SW480 (cell line): ENCODE measurements at places on chromosomes 2 and 18.

DNA sequence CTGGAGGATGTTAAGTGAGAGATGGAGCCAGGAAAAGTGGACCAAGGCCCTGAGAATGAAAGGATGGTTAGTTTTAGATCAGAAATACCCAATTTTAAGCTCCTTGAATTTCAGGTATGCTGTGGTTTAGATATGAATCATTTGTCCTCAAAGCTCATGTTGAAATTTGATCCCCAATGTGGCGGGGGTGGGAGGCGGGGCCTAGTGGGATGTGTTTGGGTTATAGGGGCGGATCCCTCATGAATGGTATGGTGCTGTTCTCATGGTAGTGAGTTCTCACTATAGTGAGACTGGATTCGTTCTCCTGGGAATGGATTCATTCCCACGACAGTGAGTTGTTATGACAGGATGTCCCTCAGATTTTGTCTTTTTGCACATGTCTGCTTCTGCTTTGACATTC is 11.4 kb downstream of the MYO5B start:
- peak; percentile 72 for DNase-seq

GRCh38 chr2:234994438-234995321 is 42.9 kb downstream of the SH3BP4 start:
- DNase-seq = no peak

DNA sequence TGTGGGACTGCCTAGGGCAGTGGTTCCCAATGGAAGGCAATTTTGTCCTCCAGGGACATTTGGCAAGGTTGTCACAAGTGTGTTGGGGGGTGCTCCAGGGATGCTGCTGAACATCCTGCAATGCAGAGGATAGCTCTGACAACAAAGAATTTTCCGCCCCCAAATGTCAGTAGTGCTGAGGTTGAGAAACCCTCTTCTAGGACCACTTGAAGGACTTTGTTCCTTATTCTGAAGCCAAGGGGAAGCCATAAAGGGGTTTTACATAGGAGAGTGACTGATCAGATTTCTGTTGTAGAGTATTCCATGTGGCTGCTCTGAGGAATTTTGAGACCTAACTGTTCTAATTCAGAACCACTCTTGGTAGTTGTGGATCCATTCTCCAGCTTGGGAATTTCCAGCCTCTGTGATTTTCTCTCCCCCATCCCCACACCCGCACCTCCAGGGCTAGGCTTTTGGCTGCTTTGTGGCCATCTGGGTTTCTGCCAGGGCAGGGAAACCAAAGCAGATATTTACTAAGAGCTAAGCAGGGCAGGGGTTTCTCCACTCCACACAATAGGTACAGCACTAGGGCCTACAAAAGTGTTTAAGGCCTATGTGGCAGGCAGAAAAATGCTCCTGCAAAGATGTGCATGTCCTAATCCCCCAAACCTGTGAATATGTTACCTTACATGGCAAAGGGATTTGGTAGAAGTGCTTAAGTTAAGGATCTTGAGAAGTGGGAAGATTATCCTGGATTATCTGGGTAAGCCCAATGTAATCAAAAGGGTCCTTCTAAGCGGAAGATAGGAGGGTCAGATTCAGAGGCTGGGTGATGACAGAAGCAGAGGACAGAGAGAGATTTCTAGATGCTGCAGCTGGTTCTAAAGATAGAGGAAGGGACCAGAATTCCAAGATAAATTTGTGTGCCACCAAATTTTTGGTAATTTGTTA is 135.4 kb downstream of the TMEM17 start:
- DNase-seq = no peak

DNA sequence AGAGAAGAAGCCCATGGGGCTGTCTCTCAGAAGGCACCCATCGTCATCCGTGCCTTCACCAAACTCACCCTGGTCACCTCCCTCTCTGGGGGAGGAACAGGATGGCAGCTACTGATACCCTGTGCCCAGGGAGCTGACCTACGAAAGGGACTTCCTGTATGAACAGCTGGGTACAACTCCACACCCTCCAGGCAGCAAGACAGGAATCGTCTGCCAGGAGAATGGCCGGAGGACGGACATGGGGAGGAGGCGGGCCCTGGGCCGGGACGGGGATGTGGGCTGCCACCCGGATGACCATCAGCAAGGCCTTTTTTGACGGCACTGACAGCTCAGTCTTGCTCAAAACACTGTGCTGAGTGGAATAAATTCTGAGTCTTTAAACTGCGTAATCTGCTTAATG is 243.6 kb downstream of the HDAC4 start:
- no peak for DNase-seq

- no peak for DNase-seq
These were observed 56.0 kb downstream of the BCL11A start for GRCh38 chr2:60497500-60497899.

DNA sequence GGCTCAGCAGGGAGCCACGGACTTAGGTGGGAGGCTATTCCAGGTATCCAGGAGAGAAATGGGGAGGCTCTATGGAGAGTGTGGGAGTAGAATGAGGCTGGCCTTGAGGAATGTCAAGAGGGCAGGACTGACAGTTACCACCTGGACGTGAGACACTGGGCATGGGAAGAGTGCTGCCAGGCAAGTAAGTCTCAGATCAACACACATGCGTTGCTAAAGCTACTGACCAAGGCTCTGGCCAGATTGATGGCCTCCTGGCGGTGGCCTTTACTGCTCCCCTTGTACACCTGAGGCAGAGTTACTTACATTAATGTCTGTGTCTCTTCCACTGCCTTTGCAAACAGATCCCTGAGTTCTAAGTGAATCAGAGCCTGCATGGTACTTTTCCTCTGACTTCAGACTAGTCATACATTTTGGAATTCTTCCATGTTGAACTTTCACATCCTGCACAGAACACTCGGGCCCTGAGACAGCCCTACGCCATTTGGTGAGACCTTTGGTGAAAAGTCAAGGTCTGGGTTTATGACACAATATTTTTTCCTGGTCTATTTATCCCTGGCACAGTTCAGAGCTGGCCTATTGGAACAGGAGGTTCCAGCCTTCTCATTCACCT is 398.8 kb upstream of the TRIB2 start:
- DNase-seq = no peak

GRCh38 chr2:105725388-105725787 is 19.3 kb upstream of the NCK2 start:
- DNase-seq = peak; percentile 36

- DNase-seq = no peak
These were observed 38.2 kb downstream of the EFEMP1 start for GRCh38 chr2:55885127-55885943.

DNA sequence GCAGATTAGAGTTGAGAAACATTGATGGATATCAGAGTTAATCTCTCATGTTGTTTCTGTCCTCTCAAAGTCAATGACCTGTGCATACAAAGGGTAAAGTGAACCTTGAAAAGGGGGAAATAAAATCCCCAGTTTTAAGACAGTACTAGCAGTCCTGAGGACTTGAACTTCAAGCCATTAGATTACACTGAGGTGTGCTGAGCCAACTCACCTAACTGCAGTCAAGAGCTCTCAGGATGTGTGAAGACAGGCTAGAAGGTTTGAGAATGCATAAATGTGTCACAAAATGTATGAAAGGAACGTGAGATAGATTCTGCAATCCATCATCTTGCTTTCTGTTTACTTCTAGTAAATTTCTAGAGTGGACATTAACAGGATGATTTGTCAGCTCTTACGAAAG is 35.5 kb downstream of the DOCK10 start:
- no peak for DNase-seq

- DNase-seq = peak; percentile 21
These were observed 176.0 kb downstream of the SMAD2 start for GRCh38 chr18:47754311-47755101.

DNA sequence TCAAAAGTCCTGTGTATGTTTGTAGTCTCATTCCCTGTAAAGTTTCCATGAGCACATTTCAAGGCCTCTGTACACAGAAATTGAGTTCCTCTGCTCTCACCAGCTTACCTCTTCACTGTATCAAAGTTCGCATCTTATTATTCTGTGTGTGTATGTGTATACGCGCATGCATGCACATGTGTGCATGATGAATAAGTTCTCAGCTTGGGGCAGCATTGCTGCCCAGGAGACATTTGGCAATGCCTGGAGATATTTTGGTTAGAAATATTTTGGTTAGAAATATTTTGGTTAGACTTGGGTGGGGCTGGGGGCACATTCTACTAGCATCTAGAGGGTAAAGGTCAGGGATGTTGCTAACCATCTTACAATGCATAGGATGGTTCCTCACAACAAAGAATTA is 23.4 kb downstream of the TCF7L1 start:
- no peak for DNase-seq

GRCh38 chr2:202377207-202377761 is 1.2 kb downstream of the BMPR2 start:
- DNase-seq = peak; percentile 35

DNA sequence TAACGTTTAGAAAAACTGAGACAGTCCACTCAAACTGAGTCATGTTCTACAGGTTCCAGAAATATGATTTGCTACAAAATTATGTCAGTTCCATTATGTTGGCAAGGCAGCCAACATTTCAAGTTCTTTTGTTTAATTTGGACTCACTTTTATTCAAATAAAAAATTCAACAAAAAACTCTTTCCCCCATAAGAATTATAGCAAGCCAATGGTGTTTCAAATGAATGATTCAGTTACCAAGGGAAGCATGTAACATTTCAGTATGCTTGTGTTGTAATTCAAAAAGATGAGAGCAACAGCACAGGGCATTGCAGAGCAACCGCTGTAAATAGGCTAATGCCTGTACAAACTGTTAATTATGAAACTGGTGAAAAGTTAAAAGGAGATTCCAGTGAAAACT is 140.8 kb downstream of the FIGN start:
- DNase-seq = no peak

DNA sequence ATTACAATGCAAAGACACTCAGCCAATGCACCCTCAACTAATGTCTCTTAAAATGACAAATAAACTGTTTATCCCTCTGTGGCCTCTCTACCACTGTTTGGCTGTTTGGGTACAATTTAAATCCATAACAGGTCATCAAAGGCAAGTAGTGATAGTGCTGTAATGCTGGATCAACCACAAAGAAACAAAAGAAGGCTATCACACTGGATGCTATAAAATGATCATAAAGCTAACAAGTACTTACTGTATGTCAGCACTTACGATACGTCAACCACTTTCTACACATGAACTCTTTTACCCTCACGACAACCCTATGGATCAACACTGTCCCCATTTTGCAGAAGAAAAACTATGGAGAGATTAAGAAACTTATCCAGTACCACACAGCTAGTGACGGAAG is 54.1 kb downstream of the RNU4ATAC start:
- DNase-seq = no peak

DNA sequence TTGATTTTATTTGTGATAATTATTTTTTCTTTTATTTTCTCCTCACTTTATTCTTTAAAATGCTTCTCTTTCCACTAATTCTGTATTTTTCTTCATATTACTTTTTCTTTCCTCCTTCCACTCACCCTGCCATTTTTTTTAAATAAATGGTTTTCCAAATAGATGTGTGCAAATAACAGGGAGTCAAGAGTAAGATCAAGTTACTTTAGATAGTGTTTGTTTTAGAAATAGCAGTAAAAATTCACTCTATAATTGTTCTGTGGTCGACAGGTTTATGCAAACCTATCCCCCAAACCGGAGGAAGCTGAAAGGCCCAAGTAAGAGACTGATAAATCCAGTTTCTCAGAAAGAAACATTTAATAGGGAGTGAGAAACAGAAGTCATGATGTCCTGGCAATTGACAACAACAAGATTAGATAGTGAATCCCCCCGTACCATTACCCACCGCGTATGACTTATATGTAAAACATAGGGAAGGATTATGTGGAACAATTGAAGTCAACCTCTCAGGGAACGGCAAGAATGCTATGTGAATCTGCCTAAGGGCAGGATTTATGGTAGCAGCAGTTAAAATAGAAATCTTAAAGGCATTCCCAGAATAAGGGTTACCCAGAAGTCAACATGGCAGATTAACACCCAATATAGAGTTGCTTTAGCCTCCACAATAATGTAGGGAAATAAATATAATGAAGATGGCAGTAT is 75.5 kb downstream of the KYNU start:
- DNase-seq = no peak

- no peak for DNase-seq
These were observed 460.6 kb upstream of the DSEL start for GRCh38 chr18:67977067-67977616.

GRCh38 chr2:160006475-160006874 is 55.9 kb downstream of the PLA2R1 start:
- DNase-seq = no peak

DNA sequence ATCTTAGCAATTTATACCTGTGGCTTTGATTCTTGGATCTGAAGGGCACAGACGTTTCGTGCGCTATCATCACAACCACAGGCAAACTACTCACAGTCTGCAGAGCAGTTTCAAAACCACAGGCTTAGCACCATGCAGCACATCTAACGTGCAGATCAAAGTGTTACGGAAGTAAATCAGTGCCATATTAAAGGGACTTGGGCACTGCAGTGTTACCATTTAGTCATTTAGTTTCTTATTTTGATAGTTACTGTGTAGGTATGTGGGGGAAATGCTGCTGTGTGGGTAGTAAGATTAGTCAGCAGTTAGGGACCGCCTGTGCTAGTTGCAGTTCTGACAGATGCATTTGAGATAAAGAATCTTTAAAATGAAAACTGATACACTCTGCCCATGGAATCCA is 384.0 kb downstream of the NBAS start:
- peak; percentile 99 for DNase-seq

GRCh38 chr2:169189132-169189531 is 119.8 kb downstream of the DHRS9 start:
- DNase-seq = no peak

DNA sequence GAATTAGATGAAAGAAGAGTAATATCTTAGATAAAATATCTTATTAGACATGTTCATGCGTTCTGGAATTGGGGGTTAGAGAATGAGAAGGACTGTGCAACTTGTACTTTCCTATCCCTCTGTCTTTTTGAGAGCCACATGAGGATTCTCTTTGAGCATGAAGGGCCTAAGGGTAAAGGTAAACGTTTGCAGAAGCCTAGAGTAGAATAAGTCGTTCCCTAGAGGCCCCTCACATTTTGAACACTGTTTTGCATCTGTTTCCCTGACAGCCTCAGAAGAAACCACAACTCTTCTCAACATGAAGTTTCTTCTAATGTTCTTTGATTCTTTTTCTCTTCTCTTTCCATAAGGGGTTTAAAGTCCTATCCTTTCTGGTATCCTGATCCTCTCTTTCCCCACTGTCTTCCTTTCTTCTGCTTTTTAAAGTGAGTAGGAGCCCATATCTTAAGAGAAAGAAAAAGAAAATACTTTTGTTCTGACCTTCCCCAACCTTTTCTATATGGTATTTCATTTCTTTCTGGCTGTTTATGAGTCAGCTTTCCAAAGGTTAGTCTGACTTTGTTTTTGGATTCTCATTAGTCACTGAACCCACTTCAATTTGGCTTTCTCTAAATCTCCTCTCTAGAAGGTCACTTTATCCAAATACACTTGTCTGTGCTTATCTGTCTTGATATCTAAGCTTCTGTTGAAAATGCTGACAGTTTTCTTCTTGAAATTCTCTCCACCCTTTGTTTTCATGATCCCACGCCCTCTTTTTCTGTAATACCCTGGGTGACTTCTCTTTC is 34.8 kb downstream of the PPP1R1C start:
- no peak for DNase-seq

DNA sequence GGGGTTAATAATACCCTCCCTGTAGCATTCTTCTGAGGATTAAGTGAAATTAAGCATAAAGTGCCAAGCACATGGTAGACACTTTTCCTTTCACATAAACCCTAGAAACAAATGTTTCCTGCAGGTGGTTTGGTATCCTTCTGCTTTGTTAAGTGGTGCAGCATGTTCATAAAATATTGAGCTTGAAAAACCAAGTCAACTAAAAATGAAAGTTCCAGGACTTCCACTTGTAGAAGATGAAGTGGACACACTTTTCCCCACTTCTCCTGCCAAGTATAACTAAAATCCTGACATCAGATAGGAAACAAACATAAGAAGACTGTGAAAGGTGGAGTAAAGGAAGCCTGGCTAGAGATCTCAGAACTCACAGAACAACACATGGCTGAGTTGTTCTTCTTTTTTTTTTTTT is 90.5 kb downstream of the COLEC12 start:
- no peak for DNase-seq
